GM18507 (cell line): ENCODE measurements at places on chromosomes 11 and 22.

GRCh38 chr11:44782478-44782877, 55.7 kb downstream of the TSPAN18 start:
- DNase-seq = no peak

DNA sequence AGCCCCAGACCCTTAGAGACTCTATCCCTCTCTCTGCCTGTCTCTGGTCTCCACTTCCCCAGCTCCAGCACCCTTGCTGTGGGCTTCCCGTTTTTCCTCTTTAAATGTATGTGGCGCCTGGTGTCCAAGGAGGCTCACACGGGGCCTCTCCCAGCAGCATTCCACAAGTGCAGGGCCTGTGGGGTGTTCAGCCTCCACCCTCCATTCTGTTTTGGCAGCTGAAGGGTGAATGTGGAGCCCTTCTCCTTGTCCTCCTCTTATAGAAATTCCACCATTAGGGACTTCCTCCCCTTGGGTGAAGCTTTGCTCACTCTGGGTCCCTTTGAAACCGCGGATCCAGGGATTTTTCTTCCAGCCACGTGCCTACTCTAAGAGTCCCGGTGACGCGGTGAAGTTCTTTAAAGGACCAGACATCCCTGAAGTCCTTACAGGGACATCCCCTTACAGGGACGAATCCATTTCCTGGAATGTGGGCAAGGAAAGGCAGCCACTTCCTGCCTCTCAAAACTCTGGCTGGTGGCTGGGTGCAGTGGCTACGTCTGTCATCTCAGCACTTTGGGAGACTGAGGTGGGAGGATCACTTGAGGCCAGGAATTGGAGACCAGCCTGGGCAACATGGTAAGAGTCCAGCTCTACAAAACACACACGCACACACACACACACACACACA, 1.6 kb upstream of the TSPAN18 start:
- DNase-seq = no peak

DNA sequence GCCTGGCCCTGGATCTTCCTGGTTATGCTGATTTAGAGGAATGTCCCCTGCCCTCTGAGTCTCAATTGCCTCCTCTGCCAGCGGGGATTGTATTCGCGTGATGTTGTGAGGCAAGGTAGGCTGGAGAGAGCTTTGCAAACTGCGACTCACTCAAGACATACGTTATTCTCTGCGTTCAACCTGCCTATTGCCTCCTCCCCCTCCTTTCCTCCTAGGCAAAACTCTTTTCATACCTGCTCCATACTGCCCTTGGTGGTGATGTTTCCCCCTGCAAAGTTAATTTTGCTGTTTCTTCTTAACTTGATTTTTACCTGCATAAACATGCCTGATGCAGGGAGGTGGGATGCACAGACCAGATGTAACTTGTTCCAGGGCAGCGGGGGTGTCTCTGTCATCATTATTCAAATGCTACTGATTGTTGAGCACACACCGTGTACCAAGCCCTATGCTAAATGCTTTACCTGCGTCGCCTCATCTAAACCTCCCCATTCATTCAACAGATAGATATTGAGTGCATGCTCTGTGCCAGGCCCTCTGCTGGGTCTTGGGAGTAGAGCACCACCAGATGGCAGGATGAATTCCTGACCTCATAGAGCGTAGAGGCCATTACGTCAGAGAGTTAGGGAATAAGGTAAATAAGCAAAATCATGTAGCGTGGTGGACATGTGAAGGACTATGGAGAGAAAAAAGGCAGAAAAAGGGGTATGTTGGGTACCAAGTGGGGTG, 29.0 kb downstream of the SGSM1 start:
- no peak for DNase-seq

DNA sequence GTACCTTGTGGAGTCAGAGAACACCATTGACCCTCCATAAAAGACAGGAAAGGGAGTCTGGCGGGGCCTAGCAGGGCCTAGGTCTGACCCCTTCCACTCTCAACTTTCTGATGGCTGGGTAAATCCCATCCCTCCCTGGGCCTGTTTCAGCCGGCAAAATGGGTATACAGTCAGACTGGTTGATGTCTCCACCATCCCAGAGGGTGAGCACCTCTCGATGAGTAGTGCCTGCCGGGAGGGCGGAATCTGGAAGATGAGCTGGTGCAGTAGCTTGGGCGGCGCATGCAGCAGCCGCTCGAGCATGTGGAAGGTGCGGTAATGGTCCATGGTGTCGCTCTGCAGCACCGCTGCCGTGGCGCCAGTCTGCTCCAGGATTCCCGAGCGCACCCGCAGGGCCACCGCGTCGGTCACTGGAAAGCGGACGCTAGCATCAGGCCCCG, 528 bp downstream of the FIBP start:
- no peak for DNase-seq

- no peak for DNase-seq
Observed at GRCh38 chr11:125350206-125351032, 145.6 kb downstream of the FEZ1 start.

DNA sequence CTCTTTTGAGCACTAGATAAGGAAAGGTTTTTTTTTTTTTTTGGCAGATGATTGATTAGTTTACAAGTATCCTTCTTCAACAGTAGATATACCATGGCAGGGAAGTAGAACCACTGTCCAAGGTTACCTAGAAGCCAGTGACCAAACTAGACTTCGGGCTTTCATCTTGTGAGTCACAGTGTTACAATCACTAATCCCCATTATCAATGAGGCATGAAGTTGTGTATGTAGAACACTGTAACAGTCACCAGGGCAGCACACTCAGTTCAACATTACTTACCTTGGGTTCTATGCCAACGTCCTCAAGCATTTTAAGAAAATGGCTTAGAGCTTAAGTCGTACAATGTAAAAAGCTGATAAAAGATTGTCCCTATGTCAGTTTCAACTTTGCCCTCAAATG, 430.9 kb downstream of the ETS1 start:
- no peak for DNase-seq

DNA sequence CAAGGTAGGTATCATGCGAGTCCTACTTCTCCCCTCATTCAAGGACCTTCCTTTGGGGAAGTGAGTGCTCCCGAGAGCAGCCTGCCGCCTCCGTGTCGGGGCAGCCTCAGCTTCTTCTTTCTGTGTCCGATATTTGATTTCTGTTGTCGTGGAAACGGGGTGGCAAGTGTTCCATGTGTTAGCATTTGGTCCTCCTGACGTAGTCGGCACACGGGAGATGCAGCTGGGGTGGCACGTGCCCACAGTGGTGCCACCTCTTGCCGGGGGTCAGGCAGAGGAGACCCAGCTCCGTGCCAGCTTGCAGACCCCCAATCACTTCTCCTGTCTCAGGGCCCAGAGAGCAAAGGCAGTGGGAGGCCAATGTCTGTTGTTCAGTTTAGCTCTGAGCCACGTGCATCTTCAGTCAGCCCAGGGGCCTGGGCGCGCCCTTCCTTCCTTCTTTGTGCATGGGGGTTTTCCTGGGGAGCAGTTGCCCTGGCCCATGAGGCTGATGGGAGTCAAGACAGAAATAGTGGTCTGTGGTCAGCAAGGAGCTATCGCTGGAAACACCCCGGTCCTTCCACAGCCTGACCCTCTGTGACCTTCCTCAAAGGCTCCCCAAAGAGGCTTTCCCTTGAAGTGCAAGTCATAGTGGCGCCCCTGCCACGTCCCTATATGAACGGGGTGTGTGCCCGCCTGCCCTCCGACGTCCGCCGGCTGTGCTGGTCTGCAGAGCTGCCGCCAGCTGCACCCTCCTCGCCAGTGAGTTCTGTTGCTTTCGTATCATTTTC, 44.5 kb downstream of the PARVB start:
- no peak for DNase-seq

- DNase-seq = no peak
Observed at GRCh38 chr22:49566693-49567092, 261.0 kb downstream of the BRD1 start.

- DNase-seq = no peak
Observed at GRCh38 chr22:32735526-32735925, 66.0 kb upstream of the TIMP3 start.

DNA sequence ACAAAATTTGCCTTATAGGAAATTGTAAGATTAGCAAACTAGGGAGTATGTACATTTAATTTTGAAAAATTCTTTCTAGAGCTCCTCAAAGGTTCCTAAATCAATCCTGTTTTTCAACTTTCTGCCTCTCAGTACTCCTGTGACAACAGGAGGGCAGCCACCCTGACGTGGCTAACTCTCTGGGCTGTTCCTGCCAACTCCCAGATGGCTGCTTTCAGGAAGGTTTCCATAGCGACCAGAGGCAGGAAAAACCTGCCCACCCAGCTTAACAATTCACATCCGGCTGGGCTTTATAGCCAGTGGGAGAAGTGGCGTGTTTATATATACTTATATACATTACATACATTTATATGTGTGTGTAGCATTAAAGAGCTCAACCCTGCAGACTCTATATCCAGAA, 26.5 kb downstream of the SGSM3 start:
- no peak for DNase-seq

- DNase-seq = no peak
Observed at GRCh38 chr11:11582011-11582701, 39.6 kb downstream of the GALNT18 start.

GRCh38 chr11:116791002-116791812, 472 bp downstream of the APOA5 start:
- DNase-seq = peak; percentile 67

GRCh38 chr11:120289426-120289825, 35.7 kb upstream of the TLCD5 start:
- DNase-seq = no peak

DNA sequence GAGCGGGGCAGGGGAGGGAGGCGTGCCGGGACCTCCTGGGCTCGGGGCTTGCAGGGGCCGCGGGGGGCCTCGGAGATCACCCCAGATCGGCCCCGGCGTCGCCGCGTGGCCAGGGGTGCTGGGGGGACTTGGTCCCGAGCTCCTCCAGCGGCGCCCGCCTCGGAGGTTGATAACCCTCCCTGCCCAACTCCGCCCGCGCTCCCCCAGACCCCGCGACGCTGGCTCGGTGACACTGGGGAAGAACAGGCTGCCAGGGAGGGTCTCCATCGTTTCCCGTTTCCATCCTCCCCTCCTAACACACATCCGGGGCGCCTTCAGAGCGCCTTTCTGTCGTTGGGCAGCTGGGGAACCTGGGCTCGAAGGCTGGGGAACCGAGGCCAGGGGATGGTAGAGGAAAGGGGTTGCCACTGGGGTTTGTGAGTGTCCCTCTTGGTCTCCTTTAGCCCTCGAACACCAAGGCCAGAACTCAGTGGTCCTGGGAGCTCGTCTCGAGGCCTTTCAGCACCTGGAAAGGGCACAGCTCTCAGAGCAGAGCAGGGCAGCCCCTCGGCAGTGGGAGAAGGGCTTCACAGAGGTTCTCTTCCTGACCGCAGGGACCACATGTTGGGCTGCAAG, 431 bp downstream of the SLC37A2 start:
- DNase-seq = no peak

- no peak for DNase-seq
Observed at GRCh38 chr11:123760894-123761293, 6.6 kb upstream of the OR6X1 start.

- DNase-seq = no peak
Observed at GRCh38 chr11:7422544-7423331, 62.6 kb upstream of the OLFML1 start.

- no peak for DNase-seq
Observed at GRCh38 chr22:20549232-20549841, 41.9 kb downstream of the MED15 start.

DNA sequence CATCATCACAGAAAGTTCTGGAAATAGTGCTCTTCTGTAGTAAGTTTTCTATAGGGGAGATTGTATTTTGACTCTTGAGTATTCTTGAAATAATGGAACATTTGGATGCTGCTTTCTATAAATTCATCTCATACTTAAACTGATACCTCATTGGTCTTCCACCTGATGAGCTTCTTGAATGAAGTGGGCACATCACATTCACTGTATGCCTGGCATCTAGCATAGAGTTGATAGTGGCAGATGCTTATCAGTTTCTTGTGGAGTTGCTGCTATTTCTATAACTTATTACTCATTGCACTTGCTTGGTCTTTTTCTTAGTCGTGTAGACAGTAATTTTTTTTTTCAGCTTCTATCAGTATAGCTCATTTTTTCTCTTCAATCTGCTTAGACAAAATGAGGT, 5.4 kb downstream of the ATXN10 start:
- no peak for DNase-seq

DNA sequence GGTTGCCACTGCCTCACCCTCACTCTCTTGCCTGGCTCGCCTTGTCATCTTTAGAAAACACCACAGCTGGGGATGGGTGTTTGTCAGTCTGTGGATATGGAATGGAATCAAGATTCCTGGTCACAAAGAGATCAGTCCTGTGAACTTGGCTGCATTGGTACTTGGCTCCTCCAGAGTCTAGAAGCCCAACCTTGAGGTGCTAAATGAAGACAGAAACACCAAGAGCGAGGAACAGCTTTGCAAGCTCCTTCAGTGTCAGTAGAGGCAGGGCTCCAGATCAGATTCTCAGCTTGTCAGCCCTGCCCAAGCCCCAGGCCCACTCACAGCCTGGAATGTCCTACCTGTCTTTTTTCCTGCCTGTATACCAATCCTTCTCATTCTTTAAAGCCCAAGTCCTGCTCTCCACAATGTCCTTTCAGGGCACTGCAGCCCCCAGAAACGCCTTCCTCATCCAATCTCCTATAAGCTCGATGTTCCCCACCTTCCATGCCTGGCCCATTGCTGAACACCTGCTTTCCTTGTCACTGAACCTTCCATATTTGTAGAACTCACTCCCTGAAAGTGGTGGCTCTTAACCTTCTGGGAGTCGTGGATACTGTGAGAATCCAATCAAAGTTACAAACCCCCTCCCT, 188.9 kb downstream of the BCR start:
- DNase-seq = no peak

- DNase-seq = no peak
Observed at GRCh38 chr22:41447435-41448188, 1.0 kb upstream of the TOB2 start.

DNA sequence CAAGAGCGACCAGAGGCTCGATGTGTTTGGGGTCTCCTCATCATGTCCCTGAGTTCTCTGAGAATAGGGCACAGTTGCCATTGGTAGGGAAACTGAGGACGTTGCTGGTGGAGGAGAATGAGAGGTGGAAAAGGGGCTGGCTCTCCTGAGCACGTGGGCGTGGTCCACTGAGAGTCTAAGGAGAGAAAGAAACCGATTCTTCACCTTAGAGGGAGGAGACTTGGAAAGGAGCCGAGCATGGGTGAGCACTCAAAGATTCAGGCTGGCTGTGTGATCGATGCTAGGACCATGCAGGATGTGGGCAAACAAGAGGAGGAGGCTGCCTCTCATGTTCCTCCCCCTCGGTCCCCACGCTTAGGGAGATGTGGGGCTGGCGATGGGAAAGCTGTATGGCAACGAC, 19.8 kb upstream of the TLCD5 start:
- no peak for DNase-seq

DNA sequence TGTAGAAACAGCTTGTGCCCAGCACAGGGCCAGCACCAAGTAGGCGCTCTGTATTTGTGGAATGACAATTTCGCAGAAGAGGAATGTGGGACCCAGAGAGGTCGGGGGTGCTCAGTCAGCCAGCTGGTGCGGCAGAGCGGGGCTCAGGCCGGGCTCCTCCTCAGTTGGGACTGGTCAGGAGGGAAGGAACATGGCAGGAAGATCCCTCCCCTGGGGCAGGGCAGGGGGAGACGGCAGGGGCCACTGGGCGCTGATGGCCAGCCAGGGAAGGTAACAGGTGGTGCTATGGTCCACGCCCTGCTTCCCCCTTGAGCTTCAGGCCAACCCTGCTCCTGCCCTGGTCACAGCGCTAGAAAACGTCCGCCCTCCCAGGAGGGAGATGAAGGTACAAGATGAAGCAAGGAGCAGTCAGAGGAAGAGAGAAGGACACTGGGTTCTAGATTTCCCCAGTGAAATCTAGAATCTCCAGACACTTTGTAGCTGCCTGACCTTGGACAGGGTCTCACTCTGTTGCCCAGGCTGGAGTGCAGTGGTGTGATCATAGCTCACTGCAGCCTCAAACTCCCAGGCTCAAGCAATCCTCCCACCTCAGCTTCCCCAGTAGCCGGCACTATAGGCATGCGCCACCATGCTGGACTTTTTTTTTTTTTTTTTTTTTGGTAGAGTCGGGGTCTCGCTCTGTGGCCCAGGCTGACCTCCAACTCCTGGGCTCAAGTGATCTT, 13.5 kb upstream of the SPI1 start:
- DNase-seq = no peak
